ENCODE measurements at places on chromosomes 11 and 22.

- DNase-seq, result no peak
Observed at GRCh38 chr22:48906216-48906835, 921.3 kb downstream of the BRD1 start.

- DNase-seq, result no peak
Observed at GRCh38 chr11:118241764-118242098, 10.4 kb downstream of the MPZL3 start.

- DNase-seq, result no peak
Observed at GRCh38 chr11:126345759-126346585, 9.5 kb upstream of the ST3GAL4 start.

DNA sequence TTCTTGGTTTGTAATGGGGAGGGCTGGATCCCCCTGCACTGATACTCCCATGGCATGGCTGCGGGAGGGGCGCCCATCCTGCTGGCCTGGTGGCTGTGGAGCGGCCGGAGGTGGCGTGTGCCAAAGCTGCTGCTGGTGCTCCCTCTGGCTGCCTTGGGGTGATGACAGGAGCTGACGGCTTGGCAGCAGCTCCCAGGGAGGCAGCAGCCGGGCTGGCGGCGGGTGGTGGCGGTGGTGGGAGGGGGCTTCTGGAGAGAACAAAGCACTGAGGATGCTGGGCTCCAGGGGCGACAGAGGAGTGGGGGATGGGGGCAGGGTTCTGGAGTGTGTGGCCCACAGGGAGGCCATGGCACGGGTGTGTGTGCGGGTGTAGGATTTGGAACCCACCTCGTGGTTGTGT is 11.4 kb upstream of the MPPED1 start:
- no peak for DNase-seq

DNA sequence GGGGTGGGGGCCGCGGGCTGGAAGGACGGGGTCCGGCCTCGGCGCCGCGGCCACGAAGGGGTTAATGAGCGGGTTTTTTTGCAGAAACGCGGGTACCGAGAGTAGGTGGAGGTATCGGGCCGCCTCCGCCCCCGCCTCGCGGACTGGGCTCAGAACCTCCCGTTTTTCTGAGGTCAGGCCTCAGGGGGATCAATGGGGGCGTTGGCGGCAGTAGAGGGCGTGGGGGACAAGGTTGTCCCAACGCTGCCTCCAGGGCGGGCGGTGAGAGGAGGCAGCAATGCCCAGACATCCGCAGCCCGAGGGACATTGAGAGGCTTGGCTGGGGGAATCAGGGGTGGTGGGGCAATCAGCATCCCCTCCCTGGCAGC is 34.8 kb upstream of the PRODH start:
- no peak for DNase-seq

DNA sequence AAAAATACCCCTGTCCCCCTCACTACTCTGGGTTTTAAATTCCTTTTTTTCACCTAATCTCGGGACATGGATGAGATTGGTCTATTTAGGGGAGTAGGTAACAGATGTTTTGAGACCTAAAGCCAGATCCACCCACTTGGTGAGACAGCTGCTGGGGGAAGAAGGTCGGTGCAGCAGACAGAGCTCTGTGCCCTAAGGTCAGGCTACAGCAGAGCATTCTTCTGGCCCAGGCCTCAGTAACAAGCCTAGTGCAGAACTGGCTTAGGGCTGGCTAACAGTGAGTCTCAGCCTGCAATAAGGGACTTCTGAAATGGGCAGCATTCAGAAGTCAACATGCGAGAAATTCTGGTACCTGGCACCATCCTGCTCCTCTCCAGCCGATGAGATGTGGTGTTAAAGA is 444.9 kb upstream of the KIRREL3 start:
- no peak for DNase-seq

GRCh38 chr22:27385261-27385998 is 416.1 kb downstream of the MN1 start:
- DNase-seq, result no peak

- DNase-seq, result no peak
Observed at GRCh38 chr22:37710675-37711074, 13.8 kb downstream of the TRIOBP start.

DNA sequence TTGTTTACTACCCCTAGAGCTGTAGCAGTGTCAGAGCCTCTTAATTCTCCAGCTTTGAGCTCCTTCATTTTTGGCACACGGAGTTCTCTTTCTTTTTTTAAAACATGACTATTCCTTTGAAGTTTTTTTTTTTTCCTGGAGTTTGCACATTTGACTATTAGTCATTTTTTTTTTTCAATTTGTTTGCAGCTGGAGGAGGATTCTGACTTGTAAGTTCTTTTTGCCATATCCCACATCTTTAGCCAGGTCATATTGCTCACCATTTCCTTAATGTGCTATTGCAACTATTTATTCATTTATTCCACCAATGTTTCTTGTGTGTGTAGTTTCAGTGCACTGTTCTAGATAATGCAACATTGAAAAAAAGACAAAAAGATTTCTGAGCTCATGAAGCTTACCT is 166.3 kb upstream of the ARHGAP20 start:
- DNase-seq, result no peak

- no peak for DNase-seq
Observed at GRCh38 chr11:23555085-23555484, 694.8 kb upstream of the CCDC179 start.

- DNase-seq, result no peak
Observed at GRCh38 chr11:26896719-26897118, 97.2 kb upstream of the FIBIN start.

DNA sequence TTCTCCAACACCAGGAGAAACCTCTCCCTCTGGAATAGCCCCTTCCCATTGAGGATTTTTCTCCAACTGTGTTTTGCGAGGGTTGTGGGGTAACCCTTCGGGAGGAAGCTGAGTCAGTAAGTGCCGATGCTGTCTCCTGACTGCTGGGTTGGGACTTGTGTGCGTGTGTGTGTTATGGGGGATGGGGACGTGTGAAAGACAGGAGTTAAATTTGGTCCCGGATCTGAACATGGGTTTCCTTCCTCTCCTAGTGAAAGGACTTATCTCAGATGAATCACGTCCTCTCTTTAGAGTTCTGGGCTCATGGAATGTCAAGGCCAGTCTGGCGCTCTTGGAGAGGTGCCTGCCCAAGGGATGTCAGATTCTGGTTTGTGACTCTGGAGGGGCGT is 33.3 kb downstream of the KIAA1671 start:
- DNase-seq, result no peak

- no peak for DNase-seq
Observed at GRCh38 chr11:33376331-33377310, 119.4 kb downstream of the HIPK3 start.

DNA sequence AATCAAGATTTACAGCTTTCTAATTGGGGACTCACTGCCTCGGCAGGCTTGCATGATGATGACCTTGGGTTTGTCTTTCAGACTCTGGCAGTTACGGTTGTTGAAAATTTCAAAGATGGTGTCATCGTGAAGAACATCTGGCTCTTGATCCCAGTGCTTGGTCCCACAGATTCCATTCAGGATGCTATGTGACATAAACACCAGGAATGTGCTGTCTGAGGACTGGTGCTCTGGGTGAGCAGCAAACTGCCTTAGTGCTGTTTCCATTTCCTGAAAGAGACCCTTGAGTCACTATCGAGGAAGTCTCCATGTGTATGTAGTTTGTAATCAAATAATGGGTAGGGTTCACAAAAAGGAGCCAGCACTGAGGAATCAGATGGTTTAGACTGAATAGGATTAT is 7.1 kb downstream of the CASP12 start:
- DNase-seq, result no peak

DNA sequence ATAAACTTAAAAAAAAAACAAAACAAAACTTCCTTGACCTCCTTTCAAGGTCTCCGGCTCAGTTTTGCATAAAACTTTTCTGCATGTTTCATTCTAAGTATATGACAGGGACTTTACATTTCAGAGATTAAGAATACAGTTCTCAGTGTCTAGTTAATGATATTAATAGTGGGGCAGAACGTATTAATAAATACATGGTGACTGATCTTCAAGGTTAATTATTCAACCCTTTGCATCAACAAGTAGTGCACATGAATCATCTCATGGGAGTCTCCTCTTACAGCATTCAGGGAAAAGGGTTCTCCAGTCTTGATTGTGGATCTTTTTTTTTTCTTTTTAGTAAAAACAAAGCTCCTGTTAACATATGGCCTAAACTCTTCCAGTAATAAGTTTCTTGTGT is 146.8 kb downstream of the KIRREL3 start:
- no peak for DNase-seq

- no peak for DNase-seq
Observed at GRCh38 chr11:76564364-76564763, 106.2 kb downstream of the LRRC32 start.

DNA sequence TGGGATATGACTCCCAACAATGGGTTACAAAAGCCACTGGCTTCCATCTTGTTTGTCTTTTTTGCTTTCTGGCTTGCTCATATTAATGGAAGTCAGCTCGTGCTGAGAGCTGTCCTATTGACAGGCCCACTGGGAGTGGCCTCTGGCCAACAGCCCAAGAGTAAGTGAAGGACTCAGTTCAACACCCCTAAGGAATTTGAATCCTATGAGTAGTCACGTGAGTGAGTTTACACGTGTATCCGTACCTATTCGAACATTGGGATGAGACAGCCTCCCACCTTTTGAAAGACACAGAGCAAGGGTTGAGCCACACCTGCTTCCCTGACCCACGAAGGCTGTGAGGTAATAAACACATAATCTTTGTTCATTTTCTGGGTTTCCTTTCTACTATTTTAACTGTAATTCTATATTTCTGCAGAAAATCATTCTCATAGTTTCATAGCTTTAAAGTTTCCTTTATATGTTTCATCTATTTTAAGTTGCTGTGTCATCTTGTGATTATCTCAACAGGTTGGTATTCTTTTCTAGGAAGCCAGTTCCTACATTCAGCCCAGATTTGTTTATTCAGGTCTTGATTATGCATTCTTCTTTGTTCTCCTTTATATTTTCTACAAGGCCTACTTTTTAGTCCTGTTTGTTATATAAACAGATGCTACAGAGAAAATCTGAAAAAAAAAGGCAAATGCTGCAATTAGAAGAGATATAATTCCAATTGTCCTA is 802.3 kb downstream of the CNTN5 start:
- DNase-seq, result no peak

- peak; percentile 43 for DNase-seq
Observed at GRCh38 chr11:5808500-5809121, at the start of gene OR52N2. TSS of gene OR52N2 (plus strand) at chr11:5808924. CDS start at chr11:5820336, 11,412 bp downstream.

- no peak for DNase-seq
Observed at GRCh38 chr11:45933131-45933831, 10.8 kb downstream of the LARGE2 start.

DNA sequence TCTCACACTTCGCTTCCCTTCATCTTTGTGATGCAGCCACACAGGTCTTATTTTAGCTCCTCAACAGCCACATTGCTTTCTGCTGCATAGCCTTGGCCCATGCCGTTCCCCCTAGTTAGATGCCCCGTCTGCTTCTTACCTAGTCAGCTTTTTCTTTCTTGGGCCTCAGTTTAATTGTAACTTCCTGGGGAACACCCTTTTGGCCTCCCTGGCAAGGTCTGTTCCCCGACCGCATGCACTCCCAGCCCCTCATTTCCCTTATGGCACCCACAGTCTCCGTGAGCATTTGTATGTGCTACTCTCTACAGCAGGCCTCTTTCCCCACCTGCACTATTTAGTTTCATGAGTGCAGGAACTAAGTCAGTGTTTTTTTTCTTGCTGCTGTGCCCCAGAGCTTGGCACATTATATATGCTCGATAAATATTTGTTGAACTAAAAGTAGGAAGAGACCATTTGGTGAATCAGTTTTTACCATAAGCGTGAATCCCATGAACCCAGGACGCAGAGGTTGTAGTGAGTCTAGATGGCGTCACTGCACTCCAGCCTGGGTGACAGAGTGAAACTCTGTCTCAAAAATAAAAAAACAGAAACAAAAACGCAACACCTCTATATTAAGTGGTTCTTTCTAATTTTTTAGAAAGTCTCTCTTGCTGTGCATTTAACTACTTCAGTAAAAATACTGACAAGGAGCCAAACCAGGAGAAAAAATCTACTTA is 38.5 kb downstream of the TNRC6B start:
- DNase-seq, result no peak

DNA sequence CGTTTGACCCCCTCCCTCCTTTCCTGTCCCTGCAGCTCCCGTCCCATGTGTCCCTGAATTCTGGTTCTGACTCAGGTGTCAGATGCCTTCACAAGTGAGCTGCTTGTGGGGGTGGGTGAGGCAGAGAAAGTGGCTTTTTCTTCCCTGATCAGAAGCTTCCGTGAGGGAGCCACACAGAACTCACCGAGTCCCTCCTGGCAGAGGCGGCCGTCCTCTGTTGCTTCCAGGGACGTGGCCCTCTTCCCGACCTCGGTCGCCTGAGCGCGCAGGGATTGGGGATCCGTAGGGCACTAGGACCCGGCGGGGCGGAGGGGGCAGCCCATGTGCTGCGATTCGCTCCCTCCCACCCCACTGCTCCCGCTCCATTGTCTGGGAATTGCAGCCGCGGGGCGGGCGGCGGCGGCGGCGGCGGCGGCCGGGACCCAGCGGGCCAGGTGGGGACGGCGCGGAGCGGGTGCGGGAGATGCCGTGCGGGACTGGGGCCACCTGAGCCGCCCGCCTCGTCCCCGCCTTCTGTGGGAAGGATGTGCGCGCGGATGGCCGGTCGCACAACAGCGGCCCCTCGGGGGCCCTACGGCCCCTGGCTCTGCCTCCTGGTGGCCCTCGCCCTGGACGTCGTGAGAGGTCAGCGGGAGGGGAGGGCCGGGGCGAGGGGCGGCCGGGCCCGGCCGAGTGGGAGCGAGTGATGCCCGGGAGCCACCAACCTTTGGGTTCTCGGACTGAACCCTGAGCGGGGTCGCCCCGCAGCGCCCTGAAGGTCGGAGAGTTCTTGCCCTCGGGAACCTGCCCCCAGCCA is at the start of gene TMEM132A:
Gene TMEM132A (plus strand): TSS at position 351 of the 796 bp plus-strand sequence. CDS start 174 bp downstream, at position 525.
- no peak for DNase-seq

GRCh38 chr11:117200813-117201657 is 1.9 kb downstream of the TAGLN start:
- DNase-seq, result no peak

DNA sequence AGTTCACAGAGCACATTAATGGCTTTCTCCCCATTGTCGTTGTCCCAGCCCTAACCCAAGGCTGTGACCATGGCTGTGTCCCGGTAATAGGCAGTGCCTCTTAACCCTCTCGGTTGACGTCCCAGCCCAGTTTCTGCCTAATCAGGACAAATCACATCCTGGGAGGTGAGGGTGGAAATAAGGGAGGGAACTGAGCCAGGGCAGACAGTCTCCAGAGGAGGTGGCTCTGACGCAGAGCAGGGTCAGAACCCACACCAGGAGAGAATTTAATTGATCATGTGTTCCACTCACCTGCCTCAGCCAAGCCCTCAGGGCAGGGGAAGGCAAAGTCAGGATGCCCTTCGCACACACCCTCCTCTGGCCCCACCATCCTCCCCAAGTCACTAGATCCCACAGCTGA is 17.0 kb downstream of the SLC43A1 start:
- DNase-seq, result no peak

DNA sequence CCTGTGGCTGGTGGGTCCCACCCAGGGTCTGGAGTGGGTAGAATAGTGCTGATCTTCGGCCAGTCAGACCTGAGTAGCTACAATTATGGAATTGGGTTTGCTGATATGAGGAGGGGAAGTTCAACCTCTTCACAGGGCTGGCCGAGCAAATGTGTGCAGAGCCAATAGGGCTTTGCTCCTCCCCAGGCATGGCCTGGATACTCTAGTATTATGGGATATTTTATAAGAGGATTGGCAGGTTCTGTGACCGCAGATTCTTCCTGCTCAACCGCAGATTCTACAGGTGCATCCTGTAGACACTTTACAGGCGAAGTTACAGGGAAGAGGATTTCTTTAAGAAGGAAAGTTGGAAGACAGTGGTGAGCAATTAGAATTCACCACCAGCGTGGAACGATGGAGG is 44.3 kb downstream of the TBC1D22A start:
- no peak for DNase-seq

Measured in left renal pelvis (tissue), 4 donors.